ENCODE measurements at places on chromosomes 5 and 9.

- DNase-seq, result no peak
Observed at GRCh38 chr9:18543406-18544192, 69.6 kb downstream of the ADAMTSL1 start.

DNA sequence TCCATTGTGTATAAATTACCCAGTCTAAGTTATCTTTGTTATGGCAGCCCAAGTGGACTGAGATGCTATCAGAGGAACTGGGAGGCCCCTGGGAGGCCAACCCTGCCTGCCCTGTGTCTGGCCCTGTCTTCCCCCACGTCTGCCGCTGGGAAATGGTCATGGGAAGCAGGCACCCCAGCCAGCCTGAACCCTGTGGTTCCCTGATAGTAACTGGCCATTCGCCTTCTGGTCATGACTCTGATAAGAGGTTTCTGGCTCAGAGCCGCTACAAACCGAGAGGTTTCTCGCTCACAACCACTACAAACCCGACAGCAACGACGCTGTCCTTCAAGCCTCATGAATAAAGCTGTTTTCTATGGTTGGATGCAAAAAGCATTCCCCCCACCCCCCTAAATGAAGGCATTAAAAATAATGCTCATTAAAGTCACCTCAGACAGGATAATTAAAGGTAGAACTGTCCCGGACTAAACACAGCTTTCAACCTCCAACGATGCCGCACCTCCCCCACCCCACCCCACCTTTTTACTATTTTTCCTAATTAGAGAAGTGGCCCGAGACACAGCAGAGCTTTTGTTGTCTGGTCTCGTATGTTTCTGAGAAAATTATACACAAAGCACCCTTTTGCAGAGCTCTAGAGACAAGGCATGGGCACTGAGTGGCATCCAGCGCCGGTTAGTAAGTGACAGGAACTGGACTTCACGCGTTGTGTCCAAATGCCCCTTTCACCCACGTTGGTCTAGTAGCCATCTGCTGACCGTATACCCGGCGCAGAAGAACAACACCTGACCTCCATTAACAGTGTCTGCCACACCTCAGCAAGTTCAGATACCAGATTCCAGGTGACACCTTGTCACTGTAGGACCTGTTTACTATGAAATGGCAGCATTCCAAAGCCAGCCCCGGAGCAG is 140.8 kb downstream of the COL23A1 start:
- DNase-seq, result no peak

- no peak for DNase-seq
Observed at GRCh38 chr9:113153599-113153998, 2.8 kb downstream of the SLC31A2 start.

GRCh38 chr5:5575461-5575860 is 153.0 kb downstream of the ICE1 start:
- DNase-seq, result no peak

GRCh38 chr5:80960531-80961375 is 590 bp downstream of the RASGRF2 start:
- peak; percentile 54 for DNase-seq

DNA sequence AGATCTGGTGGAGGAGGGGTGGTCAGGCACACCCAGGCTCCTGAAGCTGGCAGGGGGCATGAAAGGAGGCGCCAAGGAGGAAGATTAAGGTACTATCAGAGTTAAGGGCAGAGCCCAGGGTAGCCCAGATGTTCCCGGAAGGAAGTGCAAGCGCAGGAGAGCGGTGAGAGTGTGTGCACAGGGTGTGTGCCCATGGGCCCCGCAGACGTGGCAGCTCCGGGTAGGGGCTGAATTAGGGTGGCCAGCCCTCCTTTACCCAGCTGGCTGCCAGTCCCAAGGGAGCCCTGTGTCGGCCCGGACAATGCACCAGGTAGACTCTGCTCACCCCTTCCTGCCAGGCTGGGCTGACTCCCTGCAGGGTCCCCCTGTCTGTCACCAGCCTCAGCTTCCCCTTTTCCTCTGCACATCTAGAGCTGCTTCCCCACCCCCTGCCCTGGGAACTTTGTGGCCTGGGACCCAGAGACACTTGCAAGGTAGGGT is at the start of gene SMIM33:
SMIM33 (plus strand) TSS at position 184 of the 480 bp plus-strand sequence; CDS start at position 302, 118 bp downstream.
- peak; percentile 25 for DNase-seq

DNA sequence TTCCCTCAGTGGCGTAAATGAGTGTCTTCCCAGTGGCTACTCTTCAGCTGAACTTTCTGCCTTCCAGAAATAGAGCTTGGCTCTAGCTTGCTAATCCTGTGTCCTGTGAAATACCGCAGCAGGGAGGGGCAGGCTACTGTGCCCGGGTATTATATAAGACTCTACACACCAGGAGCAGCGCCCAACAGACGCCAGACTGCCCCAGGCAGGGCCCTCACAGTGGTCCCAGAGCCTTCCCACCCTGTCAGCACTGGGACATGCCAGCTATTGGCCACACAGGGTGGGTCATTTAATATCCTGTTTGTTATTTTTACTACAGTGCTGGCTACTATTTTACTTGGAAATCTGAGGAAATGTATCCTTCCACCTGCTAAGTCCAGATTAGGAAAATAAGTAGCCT is 121.0 kb downstream of the FEM1C start:
- DNase-seq, result no peak

DNA sequence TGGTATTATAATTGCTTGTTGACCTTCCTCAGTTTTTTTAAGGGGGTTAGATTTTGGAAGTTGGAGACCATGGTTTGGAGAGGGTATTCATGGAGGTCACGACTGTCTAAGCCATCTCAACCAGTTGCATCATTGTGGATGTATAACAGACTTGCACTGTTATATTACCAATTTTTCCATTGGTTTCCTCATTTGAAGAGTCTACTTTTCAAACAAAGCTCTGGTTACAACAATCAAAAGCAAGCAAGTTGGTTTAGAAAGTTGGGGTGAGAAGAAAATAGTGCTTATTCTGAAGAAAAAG is 103.3 kb downstream of the RPS23 start:
- DNase-seq, result no peak

DNA sequence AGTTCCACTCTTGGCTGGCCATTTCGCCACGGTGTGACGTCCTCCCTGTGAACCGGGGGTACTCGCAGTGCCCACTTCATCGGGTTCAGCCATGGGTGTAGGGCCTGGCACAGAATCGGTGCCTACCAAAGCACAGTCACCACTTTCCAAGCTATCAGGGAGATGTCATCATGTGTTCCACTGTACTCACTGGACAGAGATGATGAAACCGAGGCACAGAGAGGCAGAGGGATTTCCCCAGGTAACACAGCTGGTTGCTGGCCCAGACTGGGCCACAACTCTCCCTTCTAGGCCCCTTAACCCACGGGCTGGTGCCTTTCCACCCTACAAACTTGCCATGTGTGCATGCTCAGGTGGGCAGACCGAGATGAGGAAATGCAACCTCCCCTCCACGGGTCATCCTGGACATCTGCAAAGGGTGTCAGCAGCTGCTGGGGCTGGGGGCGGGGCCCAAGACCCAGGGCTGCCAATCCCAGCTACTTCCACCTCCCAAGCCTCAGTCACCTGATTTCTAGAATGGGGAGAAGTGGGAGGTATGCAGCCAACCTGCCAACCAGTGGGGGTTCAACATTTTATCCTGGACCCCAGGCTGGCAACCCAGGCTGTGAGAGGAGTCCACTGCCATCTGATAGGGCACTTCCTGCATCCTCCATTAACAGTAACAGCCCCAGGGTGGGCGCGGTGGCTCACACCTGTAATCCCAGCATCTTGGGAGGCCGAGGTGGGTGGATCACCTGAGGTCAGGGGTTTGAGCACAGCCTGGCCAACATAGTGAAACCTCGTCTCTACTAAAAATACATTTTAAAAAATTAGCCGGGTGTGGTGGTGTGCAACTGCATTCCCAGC is 893 bp upstream of the SH2D3C start:
- DNase-seq, result peak; percentile 53

DNA sequence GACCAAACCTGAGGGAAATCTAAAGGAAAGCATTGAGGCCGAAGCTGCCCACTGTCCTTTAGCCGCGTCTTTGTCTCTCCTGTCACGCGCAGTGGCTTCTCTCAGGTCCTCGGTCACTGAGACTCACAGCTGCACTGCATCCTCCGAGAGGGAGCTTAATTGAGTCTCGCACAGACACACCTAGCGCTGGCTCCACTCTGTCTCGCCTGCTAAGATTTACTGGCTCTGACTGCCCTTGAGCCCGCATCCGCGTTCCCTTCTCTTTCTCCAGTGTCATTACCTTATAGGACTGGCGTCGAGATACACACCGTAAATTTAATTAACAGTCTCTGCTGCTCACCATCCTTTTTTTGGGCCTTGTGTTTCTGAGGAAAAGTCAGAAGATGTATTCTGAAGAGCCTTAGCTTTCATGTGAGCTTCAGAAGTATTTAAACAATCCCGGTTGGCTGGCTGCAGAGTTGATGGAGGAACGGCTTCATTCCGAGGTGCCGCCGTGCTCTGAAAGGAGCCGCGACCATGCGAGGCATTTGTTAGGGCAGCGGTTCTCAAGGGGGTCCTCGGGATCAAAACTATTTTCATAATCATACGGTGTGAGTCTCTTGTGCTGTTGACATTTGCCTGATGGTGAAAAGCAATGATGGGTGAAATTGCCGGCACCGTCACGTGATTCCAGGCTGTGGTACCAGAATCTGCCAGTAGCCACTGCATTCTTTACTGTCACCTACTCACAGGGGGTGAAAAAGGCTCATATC is 58.3 kb downstream of the GPR107 start:
- no peak for DNase-seq

DNA sequence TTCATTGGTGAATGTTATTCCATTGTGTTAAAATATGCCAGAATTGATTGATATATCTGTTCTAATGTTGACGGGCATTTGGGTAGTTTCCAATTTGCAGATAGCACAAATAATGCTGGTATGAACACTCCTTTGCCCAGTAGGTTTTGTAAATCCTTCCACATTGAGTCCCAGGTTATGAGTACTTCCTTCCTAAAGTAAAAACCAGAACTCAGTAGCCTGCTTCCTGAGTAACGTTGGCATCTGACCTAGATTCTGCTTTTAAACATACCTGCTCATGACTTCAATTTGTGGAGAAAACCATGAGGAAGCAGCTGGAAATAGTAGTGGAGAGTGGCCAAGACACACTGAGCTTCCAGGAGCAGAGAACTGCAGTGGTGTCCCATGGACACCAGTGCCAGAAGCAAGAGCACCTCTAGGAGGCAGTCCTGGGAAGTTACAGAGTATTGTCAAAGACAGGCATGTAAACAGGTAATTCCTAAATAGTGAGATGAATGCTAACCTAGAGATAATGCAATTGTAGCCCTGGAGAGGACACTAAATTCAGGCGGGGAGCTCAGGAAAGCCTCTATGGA is 24.3 kb upstream of the RASGRF2 start:
- no peak for DNase-seq

DNA sequence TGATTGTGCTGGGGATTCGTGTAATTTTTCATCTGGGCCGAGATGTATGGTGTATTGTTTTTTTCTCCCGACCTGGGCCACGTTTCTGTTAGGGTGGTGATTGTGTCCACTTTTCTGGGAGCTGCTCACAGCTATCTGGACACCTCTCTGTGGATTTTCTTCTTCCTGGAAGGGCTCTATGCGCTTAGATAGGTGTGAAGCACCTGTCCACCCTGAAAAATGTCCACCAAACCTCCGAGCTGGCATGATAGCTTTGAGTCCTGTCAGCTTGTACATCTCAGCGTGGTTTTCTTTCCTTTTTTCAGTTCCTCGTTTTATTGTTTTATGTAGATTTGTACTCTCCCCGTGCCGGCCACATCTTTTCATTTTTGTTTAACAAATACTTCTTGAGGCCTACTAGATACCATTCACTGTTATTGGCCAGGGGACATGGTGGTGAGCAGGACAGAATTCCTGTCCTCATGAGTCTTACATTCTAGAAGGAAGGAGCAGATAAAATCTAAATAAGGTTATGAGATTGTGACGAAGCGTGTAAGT is 1.1 kb downstream of the UGCG start:
- no peak for DNase-seq

- DNase-seq, result no peak
Observed at GRCh38 chr9:130347931-130348330, 82.4 kb downstream of the HMCN2 start.

- no peak for DNase-seq
Observed at GRCh38 chr9:79131246-79131774, 440.5 kb upstream of the TLE4 start.

DNA sequence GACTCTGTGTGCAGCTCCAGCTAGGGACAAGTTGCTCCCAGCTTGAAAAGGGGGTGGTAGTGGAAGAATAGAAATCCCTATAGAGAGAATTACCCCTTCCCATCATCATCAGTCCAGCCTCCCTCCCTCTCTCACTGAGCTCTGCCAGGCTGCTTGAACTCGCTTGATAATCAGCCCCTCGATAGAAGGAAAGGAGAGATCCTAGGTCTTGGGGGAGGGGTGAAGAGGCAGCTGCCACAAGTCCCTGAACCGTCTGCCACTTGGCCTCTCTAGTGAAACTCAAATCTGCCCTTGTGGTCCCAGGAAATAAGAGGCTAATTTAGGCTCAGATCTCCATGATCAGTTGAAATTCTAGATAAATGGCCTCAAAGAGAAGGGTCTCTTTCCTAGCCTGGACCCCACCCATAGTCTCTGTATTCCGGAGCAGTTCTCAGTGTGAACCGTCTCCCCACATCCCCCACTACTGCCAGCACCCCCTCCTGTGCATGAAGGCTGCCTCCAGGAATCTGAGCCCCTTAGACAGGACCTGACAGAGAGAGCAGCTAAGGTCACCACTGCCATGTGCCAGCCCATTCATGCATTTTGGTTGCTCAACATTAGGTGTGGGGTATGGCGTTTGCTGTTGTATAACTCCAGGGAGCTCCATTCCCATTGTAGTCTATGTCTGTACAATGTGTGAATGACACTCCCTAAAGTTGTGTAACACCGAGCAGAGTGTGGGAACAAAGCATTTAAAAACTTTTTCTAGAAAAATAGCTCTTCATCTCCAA is 5.5 kb downstream of the DNAJB5 start:
- no peak for DNase-seq

DNA sequence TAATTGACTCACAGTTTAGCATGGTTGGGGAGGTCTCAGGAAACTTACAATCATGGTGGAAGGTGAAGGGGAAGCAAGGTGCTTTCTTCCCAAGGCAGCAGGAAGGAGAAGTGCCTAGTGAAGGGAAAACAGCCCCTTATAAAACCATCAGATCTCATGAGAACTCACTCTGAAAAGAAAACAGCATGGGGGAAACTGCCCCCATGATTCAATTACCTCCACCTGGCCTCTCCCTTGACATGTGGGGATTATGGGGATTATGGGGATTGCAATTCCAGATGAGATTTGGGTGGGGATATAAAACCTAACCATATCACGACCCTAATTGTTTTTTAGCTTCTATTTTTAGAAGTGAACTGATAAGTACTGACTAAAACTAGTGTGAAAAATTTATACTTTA is 1377.5 kb upstream of the DMAC1 start:
- DNase-seq, result no peak

- no peak for DNase-seq
Observed at GRCh38 chr9:132826621-132827365, 51.3 kb downstream of the AK8 start.

DNA sequence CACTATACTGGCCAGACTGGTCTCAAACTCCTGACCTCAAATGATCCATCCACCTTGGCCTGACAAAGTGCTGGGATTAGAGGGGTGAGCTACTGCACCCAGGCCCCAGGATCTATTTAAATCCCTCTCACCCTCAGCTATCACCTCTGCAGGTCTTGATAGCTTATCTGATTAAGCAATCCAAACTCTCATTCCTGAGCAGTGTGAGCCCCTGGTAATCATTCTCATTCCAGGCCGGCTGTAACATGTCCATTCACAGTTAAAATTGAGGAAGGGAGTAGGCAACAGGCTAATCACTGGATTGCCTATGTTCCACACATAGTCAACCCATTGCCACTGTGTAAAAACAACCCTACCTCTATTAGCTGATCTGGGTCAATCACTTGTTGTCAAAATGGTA is 111.1 kb downstream of the AGTPBP1 start:
- no peak for DNase-seq

GRCh38 chr5:10115669-10116068 is 134.0 kb downstream of the ATPSCKMT start:
- no peak for DNase-seq

GRCh38 chr9:117744856-117745389 is 40.7 kb downstream of the TLR4 start:
- no peak for DNase-seq

Measured in CD8-positive, alpha-beta memory T cell (primary cell).